ENCODE measurements at places on chromosomes 3 and 15. TPM values are rescaled to one million over a fixed set of nuclear protein-coding genes. Genes with fewer than 3 reads are reported as not detected.
A peak's percentile ranks its signal among the peaks of the same experiment; 100 is the strongest.

DNA sequence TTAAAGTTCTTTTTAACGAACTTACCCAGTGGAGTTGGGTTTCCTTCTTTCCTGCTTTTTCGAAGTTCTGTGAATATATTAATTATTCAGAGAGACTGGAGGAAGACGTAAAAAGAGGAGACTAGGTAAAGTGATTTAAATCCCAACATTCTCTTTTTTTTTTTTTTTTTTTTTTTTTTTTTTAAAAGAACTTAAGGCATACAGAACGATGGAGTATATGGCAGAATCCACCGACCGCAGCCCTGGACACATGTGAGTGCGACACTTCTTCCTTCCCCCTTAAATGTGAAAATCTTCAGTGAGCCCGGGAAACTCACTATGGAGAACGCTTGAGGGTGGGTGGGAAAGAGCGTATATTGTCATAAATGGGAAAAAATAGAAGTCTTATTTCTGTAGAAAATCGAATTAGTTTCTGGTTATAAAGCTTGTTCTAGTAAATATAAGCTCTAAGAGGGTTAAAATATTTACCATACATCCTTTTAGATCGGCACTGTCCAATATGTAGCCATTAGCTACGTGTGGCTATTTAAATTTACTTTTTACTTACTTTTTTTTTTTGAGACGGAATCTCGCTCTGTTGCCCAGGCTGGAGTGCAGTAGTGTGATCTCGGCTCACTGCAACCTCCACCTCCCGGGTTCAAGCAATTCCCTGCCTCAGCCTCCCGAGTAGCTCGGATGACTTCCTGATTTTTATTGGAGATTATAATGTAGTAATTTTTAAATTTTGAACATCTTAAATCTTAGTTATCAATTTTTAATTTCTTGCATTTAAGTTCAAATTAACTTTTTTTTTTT, 892 bp downstream of the NMD3 start:
- DNase-seq = peak; percentile 30

DNA sequence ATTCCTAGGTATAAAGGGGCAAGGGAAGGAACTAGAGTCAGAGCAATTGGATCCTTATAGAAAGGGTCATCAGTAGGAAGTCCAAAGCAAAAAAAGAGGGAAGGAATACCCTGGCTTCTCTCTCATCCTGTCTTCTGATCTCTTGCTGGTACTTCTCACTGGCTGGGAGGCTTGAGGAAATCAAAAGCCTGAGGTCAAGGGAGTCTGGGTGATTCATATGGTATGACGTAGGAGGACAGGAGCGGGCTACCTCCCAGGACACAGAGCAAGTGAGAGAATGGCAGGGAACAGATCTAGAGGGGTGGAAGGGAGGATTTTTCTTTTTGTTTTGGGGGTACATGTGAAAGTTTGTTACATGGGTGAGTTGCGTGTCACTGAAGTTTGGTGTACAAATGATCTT, 76.0 kb downstream of the CFAP20DC start:
- no peak for DNase-seq

DNA sequence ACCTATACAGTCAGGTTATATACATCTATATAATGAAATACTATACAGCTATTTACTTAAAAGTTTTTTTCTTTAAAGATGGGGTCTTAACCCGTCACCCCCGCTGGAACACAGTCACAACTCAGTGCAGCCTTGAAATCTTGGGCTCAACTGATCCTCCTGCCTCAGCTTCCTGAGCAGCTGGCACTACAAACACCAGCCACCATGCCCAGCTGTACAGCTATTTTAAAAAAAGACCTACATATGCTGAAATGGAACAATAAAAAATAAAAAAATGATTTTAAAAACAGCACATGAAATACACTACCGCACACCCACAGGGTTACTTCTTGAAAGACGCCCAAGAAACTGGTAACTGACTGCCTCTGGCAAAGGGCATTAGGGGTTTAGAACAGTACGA, 3.8 kb downstream of the NCBP2 start:
- DNase-seq = no peak

DNA sequence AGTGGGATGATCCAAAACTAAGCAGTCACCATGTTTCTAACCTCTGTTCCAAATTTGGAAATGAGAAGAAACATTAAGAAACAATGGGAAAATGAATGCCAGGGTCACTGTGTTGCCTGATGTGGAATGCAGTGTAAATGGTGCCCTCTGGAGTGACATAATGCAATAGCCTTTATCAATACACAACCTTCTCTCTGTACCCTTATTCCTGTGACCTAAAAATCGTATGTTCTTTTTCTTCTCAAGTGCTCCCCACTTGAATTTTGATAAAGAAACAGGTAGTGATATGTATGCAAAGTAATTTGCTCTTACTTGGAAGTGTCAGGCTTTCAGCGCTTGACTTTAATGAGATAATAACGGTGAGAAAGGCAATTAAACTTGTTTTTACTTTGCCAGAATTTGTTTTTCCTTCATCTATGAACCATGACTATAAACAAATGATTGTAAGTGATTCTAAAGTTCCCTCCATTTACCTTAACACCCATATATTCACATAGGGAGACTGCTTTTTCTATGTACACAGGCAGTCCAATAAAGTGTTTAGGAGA, 145.8 kb upstream of the THRB start:
- peak; percentile 25 for DNase-seq

- DNase-seq = no peak
Measured at GRCh38 chr3:53139906-53140846, 9.9 kb upstream of the RFT1 start.

DNA sequence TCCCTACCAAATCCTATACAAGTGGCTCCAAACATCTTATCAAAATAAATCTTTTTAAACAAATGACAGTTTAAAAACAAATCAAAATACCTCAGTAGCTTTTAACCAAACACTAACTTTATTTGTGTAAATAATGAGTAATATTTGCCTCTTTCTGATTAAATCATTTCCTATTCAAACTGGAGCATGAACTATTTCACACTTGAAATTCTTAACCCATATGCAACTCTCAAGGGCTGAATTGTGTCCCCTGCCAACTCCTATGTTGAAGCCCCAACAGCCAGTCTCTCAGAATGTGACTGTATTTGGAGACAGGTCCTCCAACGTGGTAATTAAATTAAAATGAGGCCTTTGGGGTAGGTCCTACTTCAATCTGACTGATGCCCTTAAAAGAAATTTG, 55.9 kb upstream of the MCTP2 start:
- no peak for DNase-seq

DNA sequence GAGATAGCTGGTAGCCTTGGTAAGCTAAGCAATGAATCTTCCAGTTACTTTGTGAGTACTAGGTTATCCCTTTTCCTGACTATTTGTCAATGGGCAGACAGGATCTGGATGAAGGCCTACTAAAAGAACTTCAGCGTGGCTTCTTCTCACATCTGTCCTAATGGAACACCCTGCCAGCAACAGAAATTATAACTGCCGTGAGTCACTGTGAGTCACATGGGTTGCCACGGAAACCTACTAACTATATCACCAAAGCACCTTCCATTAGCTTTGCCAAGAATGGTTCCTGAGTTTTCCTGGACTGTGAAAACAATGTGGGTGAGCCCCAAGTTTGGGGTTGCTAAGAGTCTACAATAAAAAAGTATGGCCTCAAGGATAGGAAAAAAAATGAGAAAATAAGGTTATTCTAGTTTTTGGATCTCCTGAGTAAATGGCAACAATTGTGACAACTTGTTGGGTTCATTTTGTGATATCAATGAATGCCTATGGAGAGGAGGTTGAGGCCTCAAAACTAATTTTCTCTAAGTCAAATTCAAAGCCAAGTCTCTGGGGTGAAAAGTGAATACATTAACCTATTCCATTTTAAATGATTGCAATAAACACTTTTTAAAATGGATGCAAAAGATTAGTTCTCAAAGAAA, 195.1 kb upstream of the ICE2 start:
- peak; percentile 78 for DNase-seq

The SNRPN gene
- total RNA-seq = 228 TPM

The CHRD gene
- total RNA-seq = 1.3 TPM

The RGMA gene
- 0.29 TPM for total RNA-seq
